ENCODE measurements at places on chromosomes 2 and 18.

- DNase-seq, result no peak
Measured at GRCh38 chr2:241901500-241902351, 32.2 kb downstream of the RTP5 start.

GRCh38 chr18:47342566-47342965 lies 91.1 kb upstream of the SKOR2 start:
- DNase-seq, result no peak

- no peak for DNase-seq
Measured at GRCh38 chr2:123209202-123209601, 815.9 kb upstream of the CNTNAP5 start.

DNA sequence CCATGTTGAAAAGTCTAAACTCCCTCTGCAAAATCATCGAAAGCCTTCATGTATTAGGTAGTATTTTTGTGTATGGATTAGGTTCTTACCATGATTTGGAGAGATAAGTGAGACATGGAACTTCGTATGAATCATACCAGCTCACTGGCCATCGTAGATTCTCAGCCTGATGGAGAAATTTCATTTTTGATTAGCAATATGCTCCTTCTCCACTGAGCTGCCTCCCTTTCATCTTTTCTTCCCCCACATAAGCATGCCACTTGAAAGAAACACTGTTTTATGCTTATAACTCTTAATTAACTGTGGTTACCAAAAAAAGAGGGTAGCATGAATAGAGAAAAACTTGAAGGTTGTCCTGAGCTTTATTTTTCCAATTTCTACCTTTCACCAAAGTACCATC lies 111.9 kb downstream of the NCK2 start:
- no peak for DNase-seq

Data from Caco-2 (cell line).